Inflammatory macrophage (primary cell): ENCODE measurements at places on chromosomes 13 and 19.

DNA sequence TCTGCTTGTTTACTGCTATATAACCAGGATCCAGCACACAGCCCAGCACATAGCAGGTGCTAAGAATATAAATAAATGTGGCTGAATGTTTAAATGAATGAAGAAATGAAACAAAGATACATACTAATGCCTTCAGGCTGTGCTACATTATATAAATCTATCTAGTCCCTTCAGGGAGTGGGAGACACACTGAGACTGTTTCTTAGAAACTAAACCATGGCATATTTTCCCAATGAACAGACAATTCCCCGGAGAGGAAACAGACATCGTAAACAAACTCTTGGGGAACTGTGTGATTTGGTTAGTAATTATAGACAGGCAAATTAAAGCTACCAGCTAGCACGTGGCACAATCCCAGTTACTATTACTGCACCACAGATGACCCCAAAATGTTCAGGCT is 9.7 kb upstream of the FEM1A start:
- DNase-seq: no peak

GRCh38 chr13:41061914-41062837 is 867 bp downstream of the WBP4 start:
- peak; percentile 88 for DNase-seq

DNA sequence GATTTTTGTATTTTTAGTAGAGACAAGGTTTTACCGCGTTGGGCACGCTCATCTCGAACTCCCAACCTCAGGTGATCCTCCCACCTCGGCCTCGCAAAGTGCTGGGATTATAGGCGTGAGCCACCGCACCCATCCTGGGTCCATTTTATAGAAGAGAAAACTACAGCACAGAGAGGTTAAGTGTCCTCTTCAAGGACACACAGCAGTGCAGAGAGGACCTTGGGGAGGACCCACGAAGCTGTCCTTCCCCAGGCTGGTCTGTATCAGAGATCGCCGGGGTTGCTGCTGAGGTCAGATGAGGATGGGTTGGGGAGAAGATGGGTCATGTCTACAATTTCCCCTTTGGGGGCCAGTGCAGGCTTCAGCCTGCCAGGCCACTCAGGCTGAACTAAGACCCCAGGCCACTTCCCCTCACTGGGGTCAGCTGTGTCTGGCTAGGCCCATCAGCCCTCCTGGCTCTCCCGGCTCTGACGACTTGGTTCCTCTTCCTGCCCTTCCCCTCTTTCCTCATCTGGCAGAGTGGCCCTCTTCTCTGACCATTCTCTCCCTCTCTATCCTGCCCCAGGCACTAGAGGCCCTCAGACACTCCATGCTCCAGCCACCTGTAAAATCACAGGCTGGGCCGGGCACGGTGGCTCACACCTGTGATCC is 9.6 kb downstream of the MYO1F start:
- DNase-seq: peak; percentile 88

DNA sequence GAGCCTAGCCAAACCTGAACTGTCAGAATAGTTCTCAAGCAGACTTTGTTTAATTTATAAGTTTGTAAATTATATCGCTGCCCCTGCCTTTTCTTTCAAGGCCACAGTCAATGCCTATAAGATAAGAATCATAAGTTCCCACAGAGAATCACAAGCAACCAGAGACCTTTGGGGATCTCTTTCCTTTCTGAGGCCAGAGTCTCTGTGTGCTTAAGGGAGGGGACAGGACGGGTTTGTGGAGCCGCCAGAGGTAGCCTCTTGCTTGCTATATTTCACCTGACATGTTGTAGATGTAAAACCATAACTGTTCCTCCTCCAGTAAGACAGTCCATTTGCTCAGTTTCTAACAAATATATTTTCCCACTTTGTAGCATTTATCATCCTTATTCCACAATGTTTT is 458.8 kb downstream of the RFC3 start:
- DNase-seq: no peak

DNA sequence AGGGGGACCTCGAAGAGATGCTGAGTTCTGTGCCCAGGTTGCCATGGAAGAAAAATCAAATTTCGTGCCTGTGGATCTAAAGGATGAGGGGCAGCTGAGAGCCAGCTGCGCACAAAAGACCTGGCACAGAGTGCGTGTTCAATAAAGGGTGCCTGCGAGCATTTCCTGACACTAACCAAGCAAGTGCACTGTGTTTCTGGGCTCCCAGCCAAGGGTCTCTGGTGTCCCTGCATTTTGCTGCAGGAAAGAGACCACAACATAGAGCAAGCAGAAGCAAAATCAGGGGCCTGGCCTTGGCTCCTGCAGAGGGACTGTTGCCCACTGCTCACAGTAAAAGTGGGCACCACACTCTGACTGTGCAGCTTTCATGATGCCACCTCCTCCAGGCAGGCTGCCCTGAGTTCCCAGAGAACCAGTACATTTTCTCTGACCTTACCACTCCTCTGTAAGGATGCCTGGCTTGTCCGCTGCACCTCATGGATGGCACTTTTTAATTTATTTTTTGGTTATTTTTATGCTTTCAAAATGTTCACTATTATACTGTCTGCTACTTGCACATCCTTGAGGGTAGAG is 70.8 kb upstream of the GPR12 start:
- DNase-seq: no peak

DNA sequence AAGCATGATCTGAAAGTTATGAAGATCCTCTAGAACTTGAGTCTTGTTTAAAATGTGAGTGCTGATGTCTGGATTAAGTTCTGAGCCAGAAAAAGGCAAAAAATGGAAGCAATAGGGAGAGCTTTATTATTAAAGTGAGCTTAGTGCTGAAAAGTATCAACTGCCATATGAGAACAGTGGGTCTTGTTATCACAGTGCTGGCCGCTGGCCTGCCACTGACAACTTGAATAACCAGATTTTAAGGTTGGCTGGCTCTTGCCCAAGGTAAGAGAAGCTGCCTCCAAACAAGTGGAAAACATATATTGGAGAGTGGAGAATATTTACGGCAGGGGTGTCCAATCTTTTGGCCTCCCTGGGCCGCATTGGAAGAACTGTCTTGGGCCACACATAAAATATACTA is 33.9 kb downstream of the NUFIP1 start:
- no peak for DNase-seq

DNA sequence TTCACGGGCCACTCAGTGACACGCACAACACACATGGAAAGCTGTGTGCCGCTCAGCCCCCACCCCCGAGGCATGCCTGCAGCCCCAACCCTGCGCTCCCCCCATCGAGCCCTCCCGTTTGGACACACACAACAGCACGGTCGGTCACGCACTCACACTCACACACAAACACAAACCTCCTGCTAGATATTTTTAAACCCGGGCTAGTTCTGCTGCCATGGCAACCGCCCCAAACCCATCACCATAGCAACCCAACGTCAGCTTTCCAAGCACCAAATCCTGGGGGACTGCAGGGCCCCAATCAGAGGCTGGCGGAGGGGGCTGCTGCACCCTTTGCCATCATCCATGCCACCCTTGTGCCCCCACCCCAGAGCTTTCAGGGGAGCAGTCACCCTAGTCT is 2.5 kb upstream of the NOVA2 start:
- no peak for DNase-seq

- DNase-seq: no peak
These were observed 88.8 kb downstream of the KCTD12 start for GRCh38 chr13:76797361-76797760.

DNA sequence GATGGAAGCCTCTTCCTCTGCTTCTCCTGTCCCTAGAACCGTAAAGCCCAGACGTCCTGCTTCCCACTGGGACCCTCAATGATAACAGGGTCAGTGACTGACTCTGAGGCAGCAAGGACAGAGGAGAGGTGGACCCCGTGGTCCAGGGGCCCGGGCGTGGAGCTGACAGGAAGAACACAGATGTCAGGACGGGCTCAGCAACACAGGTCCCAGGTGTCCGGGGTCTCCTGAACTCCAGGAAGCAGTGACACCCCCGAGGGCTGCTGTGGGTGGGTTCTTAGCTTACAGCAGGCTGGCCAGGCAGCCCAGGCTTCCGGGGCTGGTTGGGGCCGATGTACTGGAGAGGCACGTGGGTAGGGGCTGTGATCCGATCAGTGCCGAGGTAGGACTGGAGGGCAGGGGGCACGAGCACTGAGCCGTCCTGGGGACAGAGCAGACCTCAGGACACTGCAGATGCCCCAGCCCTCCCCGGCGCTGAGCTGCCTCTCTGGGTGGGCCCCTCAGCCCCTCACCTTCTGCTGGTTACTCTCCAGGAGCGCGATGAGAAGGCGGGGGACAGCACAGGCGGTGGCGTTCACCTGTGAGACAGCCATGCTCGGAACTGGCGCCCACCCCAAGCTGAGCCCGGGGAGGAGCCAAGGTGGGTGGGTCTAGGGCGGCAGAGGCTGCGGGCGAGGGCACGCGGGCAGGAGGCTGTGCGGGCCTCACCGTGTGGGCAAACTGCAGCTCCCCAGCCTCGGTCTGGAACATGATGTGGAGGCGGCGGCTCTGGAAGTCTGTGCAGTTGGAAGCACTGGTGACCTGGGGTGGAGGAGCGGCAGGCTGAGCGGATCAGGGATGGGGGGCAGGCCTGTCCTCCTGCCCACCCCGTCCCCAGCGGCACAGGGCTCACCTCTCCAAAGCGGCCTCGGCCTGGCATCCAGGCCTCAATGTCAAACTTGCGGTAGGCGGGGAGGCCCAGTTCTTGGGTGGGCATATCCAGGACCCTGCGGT is 3.6 kb upstream of the CCER2 start:
- DNase-seq: no peak

DNA sequence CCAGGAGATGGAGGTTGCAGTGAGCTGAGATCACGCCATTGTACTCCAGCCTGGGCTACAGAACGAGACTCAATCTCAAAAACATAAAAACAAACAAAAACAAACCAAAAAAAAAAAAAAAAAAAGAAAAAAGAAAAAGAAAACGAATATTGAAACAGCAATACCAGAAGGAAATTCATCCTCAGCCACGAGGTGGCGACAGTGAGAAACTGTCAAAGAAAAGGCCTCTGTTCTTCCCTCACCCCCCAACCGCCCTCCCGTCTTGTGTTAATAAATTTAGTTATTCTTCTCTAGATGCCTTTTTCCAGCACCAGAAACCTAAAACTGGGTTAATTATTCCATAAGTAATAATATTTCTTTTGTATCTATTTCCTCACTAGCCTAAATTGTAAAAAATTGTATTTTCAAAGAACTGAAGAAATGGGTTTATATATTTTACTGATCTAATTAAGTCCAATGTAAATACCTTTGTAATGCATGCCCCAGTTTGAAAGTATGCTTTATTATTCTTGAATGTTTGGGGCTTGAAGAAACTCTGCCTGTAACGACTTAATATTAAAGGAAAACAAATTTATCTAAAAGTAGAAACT is 38.6 kb downstream of the LIG4 start:
- no peak for DNase-seq

DNA sequence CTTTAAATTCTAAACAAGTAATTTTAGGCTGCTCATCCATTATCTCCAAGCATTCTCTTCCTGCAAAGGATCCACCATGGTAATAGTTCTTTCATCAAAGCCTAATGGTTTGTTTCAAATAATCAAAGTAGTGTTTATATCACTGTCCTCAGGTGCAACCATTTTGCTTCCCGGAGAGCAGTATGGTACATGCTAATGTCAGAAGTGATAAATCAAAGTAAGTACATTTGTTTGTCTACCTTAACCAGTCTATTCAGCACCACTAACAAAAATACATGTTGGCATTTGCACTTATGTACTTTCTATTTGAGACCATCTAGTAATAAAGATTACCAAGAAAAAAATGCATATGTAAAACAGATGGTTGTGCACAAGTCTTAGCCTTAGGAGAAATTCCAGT is 37.5 kb downstream of the DACH1 start:
- DNase-seq: no peak

- DNase-seq: no peak
These were observed 720 bp upstream of the HNRNPL start for GRCh38 chr19:38850436-38850975.

GRCh38 chr19:48569814-48570213 is 17.8 kb downstream of the SULT2B1 start:
- DNase-seq: no peak

DNA sequence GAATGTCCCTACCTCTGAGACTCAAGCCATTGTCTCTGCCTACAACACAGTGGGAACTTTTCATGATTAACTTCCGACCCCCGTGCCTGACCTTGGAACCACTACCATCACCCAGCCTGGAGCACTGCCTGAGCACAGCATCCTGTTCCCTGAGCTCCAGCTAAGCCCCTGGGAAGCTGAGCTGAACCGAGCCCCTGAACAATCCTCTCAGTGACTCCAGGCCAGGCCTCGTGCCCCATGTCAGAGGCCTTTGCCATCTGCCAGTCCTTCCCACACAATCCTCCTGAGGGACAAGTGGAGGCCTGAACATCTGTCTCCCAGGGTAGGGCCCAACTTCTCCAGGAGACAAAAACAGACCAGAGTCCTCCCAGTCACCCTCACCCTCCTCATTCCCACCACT is 17.5 kb downstream of the CEACAM3 start:
- DNase-seq: no peak
